ENCODE measurements at places on chromosomes 7 and 10.

- DNase-seq: no peak
Observed at GRCh38 chr10:51080311-51081006, 6.2 kb downstream of the PRKG1 start.

DNA sequence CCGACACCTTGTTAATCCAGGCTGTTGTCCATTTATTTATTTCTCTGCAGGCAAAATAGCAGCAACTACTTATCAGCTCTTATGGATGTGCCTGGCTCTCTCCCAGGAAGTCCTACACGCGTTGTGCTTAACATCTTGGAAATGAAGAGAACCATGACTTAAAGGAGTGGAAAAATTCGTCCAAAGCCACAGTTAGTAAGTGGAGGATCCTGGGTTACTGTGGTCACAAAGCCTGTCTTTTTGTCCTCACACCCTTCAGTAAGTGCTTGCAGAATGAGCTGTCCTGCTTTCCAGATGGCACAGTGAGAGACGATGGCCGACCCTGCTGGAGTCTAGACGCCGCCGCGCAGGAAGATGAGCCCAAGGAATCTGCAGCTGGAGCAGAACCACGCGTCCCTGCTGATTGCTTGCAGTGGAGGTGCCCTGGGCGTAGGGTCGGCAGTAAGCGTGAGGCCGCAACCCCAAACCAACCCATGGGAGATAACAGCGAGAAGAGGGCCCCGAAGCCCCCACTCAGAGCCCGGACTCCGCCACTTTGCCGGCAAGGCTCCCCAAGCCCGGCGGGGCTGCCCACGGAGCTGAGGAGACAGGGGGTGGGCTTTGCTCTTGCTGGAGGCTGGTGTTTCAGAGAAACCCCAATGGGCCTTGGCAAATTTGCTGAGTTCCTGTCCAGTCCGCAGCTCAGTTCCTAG lies 178.6 kb downstream of the CXCL12 start:
- DNase-seq: no peak

- no peak for DNase-seq
Observed at GRCh38 chr7:2764621-2765020, 76.6 kb downstream of the AMZ1 start.

- no peak for DNase-seq
Observed at GRCh38 chr7:111059833-111060232, 31.1 kb upstream of the LRRN3 start.

GRCh38 chr7:139576179-139576973 lies 52.9 kb downstream of the CLEC2L start:
- no peak for DNase-seq

GRCh38 chr10:68876246-68877138 lies 24.6 kb upstream of the DDX50 start:
- no peak for DNase-seq

- DNase-seq: no peak
Observed at GRCh38 chr10:47456794-47457527, 27.0 kb downstream of the ANXA8 start.

DNA sequence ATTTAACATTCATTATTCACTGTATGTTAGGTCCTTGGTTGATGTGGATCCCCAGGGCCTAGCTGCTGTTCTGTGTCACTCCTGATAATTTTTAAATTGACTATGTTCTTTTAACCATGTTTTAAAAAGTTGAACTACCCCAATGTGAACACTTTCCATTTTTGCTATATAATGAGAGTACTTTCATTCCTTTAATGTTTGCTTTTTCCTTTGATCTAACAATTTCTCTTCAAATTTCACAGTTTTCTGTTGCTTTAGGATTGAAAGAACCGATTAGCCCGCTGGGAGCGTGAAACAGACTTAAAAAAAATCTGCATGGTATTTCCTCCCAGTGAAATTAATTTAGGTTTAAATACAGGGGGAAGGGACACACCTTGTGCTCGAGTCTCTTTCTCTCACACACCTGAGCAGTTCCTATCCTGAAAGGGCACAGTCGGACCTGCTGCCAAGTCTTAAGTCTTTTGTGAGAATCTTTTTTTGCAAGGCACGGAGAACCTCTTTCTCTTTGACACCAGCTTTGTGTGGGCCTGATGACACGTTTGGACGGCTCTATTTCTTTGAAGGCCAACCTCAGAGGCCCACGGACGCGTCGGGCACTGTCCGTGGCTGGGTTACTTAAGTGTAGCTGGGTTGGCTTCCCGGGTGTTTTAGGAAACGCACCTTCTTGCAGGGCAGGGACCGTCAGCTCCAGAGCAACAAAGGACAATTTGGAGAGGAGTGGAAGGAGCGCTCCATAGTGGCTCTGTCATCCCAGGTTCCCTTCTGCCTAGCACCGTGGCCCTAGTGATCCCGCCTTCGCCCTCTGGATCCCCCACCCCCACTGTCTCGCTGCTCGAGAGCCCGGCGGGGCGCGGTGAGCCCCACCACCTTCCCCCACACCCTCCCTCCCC lies 1.0 kb upstream of the CHN2 start:
- no peak for DNase-seq

- DNase-seq: peak; percentile 13
Observed at GRCh38 chr10:15585303-15585715, 134.4 kb downstream of the ITGA8 start.

Measured in RWPE1 (cell line).